ENCODE measurements at places on chromosomes 16 and 17.

DNA sequence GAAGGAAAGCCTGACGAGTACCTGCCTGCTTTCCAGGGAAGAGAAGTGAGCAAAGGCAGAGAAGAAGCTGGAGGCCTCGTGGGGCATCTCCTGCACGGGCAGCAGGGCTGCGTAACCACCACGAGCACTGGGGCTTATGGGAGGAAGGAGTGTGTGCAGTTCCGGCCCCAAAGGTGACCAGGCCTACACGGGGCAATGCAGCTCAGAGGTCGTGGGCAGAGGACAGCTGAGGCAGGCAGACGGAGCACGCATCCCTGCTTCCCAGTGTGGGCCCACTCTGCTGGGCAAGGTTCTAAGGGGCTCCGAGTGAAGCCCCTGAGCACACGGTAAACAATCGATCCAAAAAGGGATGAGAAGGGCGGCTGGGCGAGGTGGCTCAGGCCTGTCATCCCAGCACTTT lies 109.7 kb downstream of the ANKRD11 start:
- no peak for DNase-seq

DNA sequence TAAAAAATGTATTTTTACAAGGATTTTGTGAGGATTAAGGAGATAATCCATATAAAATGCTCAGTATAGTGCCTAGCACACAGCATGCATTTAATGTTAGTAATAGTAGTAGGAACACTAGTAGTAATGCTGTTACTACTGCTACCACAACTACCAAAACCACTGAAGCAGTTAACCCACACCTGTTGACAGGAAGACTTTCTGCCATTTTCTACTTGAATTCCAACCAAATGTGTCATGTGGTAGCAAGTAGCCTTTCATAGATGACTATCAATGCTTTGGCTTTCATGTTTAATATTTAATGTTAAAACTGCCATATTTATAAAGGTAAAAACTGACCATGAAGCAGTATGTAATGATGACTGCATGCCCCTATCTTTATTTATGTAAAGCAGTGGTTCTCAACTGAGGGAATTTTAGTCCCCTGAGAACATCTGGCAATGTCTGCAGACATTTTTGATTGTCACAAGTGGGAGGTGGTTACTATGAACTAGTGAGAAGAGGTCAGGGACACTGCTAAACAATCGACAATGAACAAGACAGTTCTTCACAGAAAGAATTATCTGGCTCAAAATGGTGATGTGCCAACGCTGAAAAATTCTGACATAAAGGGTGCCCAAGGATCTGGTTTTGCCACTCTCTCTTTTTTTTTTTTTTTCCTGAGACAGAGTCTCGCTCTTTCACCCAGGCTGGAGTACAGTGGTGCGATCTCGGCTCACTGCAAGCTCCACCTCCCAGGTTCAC lies 89.4 kb downstream of the ITFG1 start:
- DNase-seq = no peak

DNA sequence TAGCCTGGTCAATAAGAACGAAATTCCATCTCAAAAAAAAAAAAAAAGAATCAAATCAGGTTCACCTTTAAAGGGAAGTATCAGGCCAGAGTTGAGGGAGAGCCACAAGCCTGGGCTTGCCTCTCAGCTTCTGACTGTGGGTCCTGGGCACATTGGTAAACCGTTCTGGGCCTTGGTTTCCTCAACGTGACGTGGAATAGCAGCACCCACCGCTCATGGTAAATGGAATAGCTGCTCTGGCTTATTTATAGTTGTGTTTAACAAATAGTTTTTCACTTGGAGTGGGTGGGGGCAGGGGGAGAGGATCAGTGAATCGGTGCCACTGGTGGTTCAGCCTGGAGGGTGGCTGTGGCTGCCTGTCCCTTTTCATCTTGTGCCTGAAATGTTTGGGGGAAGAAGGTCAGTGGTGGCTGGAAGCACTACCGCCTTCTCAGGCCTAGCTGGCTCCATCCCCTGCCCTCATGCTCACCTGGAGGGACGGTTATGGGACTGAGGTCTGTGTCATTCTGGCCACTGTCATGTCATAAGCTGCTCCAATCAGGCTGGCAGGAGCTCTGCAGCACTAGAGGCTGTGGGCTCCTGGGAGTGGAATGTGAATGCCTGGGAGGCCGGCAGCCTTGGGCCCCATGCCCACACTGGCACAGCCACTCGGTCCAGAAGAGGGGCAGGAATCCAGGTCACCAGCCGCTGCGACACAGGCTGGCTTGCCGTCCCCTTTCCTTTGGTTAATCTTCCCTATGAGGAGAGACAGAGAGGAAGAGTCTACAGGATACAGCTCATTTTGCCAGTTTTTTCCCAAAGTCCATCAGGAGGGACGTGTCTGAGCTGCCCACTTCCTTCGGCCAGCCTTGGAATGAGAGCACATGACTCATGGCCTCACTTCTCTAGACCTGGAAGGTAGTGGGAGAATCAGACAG lies 27.0 kb downstream of the CCR7 start:
- no peak for DNase-seq

- no peak for DNase-seq
Observed at GRCh38 chr17:78617511-78618061, 40.4 kb upstream of the DNAH17 start.

GRCh38 chr17:55743103-55743679 lies 7.7 kb upstream of the PCTP start:
- no peak for DNase-seq

DNA sequence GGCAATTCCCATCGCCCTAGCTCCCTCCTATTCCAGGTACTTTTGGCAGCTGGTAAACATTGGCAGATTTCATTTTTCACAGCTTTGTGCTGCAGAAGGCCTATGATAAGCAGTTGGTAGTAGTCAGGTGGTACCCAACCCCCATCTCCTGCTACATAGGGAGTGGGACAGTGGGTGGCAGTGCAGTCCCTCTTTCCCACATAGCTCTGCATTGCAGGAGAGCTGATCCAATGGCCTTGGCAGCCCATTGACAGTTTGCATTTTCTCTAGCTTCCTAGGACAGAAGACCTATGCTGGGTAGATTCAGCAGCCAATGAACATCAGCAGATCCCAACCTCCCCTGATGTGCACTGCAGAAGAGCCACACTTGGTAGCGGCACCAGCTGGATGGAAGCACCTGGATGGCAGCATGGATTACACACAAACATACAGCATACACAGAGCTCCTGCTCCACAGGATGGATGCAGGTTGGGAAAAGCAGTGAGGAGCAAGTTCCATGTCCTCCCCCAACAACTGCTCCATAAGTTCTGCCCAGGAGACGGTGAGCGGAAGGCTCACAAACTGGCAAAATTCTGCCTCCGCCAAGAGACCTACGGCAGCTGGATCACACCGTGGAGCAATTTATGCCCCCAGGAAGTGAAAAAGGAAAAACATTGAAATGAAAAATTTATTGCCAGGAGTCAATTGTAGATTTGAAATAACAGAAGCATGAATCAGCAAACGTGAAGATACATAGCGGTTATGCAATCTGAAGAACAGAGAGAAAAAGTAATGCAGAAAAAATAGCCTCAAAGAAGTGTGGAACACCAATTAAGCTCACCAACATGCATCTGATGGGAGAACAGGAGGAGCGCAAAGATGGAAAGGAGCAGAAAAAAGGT lies 95.7 kb downstream of the CACNG1 start:
- no peak for DNase-seq

DNA sequence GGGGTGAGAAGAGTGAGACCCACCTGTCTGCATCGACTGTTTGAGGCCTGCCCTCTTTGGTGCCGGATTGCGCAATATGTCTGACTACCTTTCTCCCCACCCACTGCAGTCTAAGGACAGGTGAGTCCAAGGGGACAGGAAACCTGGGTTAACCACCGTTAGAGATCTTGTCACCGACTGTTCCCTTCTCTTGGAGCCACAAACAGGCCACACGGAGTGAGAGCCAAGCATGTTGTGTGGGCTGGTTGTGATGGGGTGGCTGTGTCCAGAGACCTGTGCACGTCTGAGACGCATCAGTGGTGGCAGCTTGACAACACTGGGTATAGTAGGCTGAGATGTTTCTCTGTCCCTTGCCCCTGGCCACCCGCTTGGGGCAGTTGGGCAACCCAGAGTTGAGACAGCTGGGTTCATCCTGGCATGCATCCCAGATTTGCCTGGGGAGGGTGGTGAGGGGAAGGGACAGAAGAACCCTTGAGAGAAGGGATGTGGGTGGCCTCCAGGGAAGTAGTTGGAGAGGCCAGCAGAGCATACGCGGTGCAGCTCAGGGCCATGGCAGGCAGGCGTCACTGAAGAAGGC lies 21.4 kb downstream of the MPRIP start:
- no peak for DNase-seq

GRCh38 chr17:39949028-39949427 lies 13.8 kb upstream of the GSDMA start:
- no peak for DNase-seq

GRCh38 chr16:4200000-4200780 lies 41.7 kb downstream of the SRL start:
- peak; percentile 28 for DNase-seq

GRCh38 chr17:44400226-44400847 lies 10.9 kb upstream of the ITGA2B start:
- no peak for DNase-seq

- no peak for DNase-seq
Observed at GRCh38 chr17:35817196-35817595, 7.9 kb downstream of the TAF15 start.

- DNase-seq = no peak
Observed at GRCh38 chr16:30668393-30668792, 10.2 kb downstream of the FBRS start.

DNA sequence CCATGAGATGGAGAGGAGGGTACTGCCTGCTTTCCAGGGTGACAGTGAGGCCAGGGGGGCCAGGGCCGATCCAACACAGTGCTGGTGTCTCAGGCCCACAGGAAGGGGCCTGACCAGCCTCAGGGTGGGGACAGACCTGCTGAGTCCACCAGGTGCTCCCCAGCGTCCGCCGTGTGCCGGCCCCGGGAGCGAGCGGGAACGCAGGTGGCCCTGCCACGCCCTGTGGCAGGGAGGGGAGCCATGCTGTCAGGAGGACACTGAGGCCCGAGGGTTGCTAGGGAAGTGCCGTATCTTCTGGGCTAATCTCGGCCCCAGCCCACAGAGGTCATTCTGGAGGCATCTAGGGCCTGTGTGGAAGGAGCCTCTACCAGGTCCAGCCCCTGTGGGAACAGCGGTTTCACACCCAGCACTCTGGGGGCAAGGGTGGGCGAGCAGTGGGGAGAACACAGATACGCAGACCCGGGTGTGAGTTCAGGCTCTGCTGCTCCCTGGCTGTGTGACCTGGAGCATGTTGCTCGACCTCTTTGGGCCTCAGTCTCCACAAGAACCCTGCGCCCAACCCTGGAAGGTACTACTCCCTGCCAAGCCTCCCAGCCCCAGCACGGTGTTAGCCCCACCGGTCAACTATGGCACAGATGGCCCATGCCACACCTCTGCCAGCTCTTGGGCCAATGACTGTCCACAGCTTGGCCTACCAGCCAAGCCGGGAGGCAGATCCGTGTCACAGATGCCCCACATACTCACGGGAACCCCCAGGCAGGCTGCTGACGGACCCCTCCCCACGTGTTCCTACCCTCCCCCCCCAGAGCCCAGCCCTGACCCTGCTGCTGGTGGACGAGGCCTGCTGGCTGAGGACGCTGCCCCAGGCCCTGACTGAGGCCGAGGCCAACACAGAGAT lies 43.9 kb upstream of the ZC3H18 start:
- no peak for DNase-seq

DNA sequence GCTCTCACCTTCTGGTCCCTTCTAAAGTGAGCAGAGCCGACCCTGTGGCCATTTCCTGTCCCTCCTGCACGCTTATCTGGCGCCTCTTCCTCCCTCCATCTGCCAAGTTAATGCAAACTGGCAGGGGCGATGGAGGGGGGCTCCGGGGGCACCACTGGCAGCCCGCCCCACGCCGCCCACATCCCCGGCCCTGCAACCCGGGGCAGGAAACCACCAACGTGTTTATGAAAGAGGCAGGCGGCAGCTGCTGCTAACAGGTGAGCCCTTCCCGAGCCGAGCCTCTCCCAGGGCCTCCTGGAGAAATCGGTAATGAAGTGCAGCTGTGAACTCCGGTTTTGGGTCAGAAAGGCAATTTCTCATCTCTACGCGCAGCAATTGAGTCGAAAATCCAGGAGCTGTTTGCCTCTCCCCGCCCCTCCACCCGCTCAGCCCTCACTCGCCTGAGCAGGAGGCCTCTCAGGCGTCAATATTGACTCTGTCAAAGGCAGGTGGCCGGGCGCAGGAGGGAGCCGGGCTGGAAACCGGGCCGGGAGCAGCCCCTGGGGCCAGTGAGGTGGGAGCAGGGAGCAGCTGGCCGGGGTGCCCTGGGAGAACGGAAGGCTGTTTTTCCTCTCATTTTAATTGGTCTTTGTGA lies 164.4 kb upstream of the GSE1 start:
- DNase-seq = no peak

DNA sequence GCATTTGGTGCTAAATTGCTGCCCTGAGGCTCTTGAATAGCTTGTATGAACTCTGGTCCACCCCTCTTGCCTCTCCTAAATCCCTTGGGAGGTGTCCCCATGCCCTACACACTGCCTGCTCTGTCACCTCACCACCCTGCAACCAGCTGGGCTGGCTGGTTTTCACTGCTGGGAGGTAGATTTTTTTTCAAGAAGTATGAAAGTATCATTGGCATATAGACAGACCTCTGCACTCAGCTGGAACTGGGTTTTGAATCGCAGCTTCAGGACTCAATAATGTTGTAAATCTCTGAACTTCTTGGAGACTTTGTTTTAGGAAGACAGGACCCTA lies 184.9 kb downstream of the MSI2 start:
- DNase-seq = no peak

DNA sequence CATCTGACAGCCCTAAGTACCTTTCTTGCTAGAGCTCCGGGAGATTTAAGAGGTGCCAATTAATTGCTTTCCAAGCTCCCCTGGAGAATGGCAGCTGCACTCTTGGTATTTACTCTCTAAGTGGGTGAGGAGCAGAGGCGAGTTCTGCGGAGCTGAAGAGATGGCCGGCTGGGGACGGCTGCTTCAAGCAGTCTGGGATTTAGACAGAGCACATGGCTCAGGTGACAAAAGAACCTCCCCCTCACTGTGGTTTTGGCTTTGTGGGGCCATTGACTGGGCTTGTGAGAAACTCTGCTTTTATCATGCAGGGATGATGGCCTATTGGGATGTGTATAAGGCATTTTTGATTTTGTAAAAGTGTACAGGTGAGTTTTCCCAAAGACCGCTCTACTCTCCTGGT lies 239.3 kb upstream of the EEF2KMT start:
- no peak for DNase-seq

GRCh38 chr16:16863672-16864071 lies 484.7 kb downstream of the NPIPA7 start:
- DNase-seq = no peak

DNA sequence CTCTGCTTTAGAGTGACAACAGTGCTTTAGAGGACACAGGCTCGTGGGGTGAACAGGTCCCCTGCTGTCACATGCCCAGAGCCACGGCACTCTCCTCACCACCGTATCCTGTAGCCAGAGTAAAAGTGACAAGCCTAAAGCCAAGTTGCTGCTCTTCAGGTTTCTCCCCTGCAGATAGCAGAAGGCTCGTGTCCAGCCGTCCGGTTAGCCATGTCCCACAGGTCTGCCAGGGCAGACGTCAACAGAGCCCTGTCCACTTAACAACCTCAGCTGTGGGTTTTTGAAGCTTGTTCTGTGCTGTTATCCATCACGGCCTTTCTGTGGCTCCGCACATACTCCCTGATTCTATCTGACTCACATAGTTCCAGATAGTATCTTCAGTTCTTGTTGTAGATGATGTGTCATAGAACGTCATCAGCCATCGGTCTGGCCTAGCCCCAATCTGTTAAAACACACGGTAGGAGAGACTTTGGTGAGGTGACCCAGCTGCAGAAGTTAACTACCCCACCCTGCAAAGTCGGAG lies 100.7 kb downstream of the SOCS1 start:
- DNase-seq = peak; percentile 50

GRCh38 chr16:11342021-11342855 lies 3.0 kb upstream of the RMI2 start:
- DNase-seq = no peak
